AG04449 (cell line): ENCODE measurements at places on chromosomes 5 and 9.

- DNase-seq: no peak
These were observed 1.1 kb upstream of the GNA14 start for GRCh38 chr9:77649109-77649812.

- DNase-seq: no peak
These were observed 2043.6 kb upstream of the C9orf72 start for GRCh38 chr9:29616844-29617243.

GRCh38 chr5:38929838-38930237 is 84.0 kb downstream of the OSMR start:
- DNase-seq: no peak

DNA sequence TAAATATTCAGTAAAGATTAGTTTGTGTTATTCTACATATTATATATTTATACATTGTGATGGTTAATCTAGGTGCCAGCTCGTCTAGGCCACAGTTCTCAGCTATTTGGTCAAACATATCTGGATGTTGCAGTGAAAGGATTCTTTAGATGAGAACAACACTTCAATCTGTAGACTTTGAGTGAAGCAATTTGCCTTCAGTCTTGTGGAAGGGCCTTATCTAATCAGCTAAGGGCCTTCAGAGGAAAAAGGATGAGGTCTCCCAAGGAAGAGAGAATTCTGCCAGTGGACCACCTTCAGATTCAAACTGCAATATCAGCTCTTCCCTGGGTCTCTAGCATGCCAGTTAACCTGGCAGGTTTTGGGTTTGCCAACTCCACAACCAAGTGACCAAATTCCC is 112.0 kb downstream of the SH3TC2 start:
- no peak for DNase-seq

DNA sequence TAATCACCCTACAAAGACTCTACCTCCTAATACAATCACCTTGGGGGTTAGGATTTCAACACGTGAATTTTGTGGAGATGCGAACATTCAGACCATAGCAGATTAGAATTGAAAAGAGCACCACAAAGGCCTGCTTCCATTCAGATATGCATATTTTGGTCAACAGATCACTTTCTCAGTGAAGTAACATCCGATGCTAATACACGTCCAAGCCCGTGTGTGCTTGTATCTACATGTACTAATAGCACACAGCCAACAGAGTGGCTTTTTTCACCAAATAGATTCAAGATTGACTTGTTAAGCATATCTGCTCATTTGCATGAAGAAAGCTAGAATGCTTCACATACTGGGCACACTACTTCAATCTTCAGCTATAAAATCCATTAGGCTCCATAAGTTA is 35.6 kb upstream of the SSBP2 start:
- DNase-seq: no peak

DNA sequence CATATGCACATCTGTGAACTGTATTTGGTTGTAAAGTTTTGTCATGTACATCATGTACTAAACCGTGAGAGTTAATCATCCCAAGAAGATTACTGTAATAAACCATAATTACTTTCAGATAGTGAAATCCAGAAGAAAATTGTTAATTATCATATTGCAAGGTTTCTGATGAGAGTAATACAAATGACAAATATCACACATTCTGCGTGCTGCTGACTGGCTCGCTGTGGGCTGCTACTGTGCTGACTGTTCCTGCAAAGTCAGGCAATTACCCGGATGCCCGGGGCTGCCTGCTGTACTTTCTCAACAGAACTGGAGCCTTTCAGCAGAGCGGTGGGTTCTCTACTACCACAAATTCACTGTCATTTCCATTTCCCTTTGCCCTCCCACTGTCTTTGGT is 68.3 kb downstream of the SMARCA2 start:
- no peak for DNase-seq

DNA sequence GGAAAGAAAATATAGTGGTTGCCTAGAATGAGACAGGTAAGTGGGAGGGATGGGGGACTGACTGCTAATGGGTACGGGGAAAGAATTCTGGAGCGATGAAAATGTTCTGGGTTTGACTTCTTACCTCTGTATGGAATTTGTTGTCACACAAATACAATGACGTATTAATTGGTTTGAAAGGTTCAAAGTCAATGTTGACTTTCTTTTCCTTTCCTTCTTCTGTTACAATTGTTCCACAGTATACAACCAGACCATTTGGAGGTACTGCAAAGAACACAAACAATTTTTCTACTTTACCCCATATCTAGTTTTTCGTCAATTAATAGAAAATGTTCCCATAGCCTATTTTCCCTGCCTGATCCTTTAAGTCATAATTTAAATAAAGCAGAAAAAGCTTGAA is 25.6 kb downstream of the ETF1 start:
- no peak for DNase-seq

- no peak for DNase-seq
These were observed 107.3 kb downstream of the ZDHHC21 start for GRCh38 chr9:14585730-14586473.

GRCh38 chr5:23411994-23412393 is 95.4 kb upstream of the PRDM9 start:
- no peak for DNase-seq

- no peak for DNase-seq
These were observed 23.1 kb downstream of the ADRB2 start for GRCh38 chr5:148849461-148849860.

DNA sequence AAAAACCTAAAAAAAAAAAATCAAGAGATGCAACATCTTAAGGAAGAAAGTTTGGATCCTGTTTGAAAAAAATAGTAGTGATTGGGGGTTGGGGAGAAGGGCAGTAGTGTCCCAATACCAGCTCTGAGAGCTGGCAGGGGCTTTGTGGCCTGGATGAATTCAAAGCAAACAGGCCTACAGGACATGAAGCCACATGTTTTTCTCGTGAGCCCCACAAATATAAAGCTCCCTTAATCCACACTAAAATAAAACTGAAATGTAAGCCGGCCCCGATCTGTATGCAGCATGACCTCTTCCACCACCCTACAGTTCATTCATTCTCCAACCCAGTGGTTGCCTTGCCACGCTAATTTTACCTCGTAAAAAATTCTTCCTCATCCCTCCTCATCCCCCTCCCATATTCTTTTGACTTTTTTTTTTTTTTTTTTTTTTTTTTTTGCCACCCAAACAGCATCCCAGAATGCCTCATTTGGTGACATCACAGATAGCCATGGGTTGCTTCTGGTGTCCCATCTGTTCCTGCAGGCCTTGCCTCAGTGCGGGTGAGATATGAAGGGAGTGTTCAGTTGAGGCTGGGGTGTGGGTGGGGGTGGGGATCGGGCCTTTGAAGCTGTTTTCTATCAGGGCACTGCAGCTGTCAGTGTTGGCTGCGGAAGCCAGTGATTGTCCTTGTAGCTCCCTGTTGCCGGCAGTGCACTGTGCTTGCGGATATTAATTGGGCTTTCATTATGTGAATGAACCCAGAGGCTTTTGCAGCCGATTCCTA is 81.6 kb upstream of the NFIB start:
- DNase-seq: no peak

DNA sequence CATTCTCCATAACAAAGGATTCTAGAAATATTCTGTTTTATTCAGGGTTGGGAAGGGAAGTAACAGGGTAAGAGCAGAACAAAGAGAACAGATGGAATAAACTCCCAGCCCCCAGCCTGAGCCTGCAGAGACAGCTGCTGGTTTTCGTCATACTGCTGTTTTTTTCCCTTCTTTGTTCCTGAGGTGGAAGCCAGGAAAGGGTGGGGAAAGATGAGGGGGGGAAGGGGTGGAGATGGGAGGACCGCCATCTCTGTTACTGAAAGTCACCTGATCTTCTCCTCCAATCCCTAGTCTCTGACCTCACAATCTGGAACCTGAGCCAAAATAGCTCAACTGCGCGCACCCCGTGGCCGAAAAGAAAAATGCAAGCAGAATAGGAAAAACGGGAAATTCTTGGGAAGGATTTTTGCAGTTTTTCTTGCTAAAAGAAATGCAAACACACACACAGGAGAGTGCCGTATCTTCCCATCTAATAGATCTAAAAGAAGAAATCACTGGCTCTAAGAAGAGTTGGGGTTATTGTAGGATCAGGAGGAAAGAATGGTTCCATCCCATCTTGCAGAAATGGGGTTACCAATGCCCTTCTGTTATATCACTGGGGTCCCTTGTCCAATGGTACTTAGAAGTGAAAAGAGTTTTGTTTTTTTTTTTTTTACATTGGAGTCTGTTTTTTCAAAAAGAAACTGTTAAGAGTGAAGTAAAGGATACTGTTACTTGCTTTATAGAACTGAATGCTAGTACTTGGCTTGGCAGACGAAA is 57.9 kb downstream of the DIAPH1 start:
- peak; percentile 88 for DNase-seq

- DNase-seq: no peak
These were observed 52.2 kb downstream of the LURAP1L start for GRCh38 chr9:12826924-12827565.

GRCh38 chr9:5511476-5511875 is 1.1 kb downstream of the PDCD1LG2 start:
- no peak for DNase-seq

DNA sequence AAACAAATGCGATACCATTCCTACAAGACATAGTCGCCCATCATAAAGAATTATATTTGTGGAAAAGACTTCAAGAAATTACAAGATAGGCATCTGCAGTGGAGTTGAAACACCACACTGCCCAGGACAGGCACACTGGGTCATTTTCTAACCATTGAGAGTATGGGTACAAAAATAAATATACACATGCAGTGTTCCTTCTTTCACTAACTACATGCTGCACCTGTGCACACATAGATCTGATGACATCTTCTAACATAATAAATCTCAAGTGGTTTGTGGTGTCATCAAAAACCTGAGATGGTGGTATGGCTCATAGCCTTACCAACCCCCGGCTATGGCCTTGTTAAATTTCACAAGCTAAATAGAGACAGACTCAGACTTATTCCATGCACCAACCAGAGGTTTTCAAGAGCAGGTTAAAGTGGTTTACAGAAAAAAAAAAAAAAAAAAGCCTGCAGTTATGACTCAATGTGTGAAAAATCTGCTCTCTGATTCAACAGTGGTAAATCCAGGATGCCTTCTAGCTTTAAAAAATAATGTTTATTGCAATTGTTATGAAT is 12.4 kb upstream of the NFIB start:
- no peak for DNase-seq

- DNase-seq: no peak
These were observed 301.8 kb upstream of the TRPC7 start for GRCh38 chr5:136666970-136667620.

- no peak for DNase-seq
These were observed 4.1 kb downstream of the TRIM23 start for GRCh38 chr5:65620021-65620420.

DNA sequence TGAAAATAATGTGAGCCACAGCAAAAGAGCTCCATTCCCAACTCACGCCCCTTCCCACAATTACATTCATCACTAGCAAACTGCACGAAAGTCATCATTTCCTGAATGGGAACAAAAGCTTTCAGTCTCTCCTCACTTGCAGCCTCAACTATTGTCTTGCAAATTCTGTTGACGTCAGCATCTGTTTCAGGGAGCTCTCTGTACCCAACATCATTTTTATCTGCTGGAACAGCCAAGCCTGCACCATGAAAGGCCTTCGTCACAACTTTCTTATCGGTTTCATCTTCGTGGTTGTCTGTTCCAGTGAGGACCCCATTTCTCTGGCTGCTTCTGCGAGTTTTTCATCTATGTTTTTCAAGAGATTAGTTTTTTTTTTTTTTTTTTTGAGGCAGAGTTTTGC is 14.3 kb upstream of the RNF130 start:
- DNase-seq: no peak
